ENCODE measurements at places on chromosomes 7 and 10.

DNA sequence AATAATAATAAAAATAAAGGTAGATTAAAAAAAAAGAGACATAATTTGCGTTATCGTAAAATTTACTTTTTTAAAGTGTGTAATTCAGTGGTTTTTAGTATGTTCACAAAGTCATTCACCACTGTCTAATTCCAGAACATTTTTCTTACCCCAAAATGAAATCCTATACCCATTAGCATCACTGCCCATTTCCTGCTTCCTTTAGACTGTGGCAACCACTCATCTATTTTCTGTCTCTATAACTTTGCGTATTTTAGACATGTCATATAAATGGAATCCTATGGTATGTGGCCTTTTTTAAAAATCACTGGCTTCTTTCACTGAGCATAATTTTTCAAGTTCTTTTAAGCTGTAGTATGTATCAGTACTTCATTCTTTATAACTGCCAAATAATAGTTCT lies 53.6 kb downstream of the KAT6B start:
- no peak for DNase-seq

DNA sequence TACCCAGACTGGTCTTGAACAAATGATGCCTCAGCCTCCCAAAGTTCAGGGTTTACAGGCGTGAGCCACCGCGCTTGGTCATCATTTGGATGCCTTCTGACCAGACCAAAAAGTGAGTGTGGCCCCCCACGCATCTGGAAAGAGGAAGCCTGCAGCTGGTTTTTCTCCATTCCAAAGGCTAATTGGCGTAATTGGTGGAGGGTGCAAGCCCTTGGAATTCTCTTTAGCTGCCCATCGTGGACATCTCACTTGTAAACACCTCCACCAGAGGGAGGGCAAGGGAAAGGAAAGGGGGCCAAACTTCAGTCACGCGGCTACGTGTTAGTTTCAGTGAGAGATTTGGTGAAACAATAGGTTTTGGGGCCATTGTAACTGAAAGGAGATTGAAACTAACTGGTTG lies 4.1 kb upstream of the ARHGAP21 start:
- no peak for DNase-seq

GRCh38 chr7:70640266-70640833 lies 491.6 kb upstream of the GALNT17 start:
- no peak for DNase-seq

GRCh38 chr7:70114806-70115205 lies 516.5 kb downstream of the AUTS2 start:
- DNase-seq, result no peak

GRCh38 chr7:41145656-41146055 lies 557.2 kb downstream of the INHBA start:
- DNase-seq, result no peak

GRCh38 chr7:372546-372931 lies 82.6 kb downstream of the FOXL3 start:
- DNase-seq, result no peak

GRCh38 chr10:12838995-12839927 lies 162.3 kb downstream of the CCDC3 start:
- no peak for DNase-seq

GRCh38 chr10:31887850-31888249 lies 40.8 kb downstream of the ARHGAP12 start:
- no peak for DNase-seq

GRCh38 chr10:37490266-37490665 lies 364.9 kb downstream of the ANKRD30A start:
- no peak for DNase-seq

- DNase-seq, result no peak
Observed at GRCh38 chr10:123229927-123230630, 75.9 kb downstream of the BUB3 start.

DNA sequence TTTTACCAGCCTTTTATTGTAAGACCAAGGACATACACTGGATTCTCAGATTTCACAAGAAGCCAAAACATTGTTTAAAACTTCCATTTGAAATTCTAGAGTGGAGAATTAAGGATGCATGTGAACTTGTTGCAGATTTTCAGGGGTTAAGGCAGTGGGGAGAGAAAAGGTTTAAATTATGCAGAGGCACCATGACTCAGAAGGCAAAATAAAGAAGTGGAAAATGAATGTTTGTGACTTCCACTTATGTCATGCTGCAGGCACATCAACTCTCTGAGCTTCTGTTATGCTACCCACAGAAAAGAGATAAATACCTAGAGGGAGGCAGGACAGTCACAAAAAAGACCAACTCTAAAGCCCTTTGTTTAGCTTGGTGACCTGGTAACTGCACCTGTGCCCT lies 84.4 kb upstream of the BET1 start:
- no peak for DNase-seq

GRCh38 chr10:106863549-106863948 lies 301.0 kb downstream of the SORCS1 start:
- no peak for DNase-seq

DNA sequence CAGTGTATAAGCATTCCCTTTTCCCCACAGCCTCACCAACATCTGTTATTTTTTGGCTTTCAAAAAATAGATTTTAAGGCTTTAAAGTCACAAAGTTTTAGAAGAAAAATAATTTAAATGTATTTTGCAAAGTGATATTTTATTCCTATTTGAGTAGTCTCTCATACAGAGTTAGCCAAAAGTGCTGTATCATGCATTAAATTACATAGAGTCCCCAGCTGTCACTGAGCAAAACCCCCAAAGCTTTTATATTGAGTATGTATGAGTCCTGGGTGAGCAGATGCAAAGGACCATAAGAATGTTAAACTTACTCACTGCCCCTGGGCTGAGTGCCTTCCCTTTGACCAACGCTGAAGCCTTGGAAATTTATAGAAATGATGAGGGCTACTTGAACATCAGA lies 70.4 kb upstream of the PTN start:
- DNase-seq, result no peak

All from CD4-positive, alpha-beta T cell treated with Interleukin-6 at 100 ng/mL for 8 hours (primary cell).